ENCODE measurements at places on chromosomes 16 and 17.

DNA sequence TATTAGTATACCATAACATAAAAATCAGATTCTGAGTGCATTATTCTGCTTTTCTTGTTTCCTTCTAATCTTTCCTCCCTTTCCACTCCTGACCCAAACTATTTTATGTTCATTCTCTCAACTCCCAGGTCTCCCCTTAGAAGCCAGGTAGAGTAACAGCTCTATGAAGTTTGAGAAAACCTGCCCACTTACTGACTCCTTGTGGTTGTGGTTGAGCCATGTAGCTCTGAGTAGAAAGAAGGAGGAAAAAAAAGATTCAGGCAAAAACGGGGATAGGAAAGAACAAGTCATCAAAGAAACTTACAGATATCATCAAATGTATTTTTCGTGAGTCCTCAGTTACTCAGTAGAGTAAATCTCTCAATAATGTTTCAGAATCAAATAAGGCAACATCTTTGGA is 216.7 kb downstream of the PMP22 start:
- DNase-seq = no peak

- no peak for DNase-seq
Measured at GRCh38 chr17:9907131-9907530, 2.1 kb upstream of the RCVRN start.

GRCh38 chr17:796609-797008 is 14.5 kb downstream of the MRM3 start:
- no peak for DNase-seq

GRCh38 chr17:38967290-38967738 is at the start of gene FBXO47:
TSS of gene FBXO47 (minus strand) at chr17:38967403. CDS start at chr17:38963025, 4,378 bp downstream.
- DNase-seq = no peak

- DNase-seq = no peak
Measured at GRCh38 chr17:60514500-60514899, 11.5 kb downstream of the APPBP2 start.

- DNase-seq = no peak
Measured at GRCh38 chr16:70687102-70687511, 1.3 kb upstream of the MTSS2 start.

- DNase-seq = no peak
Measured at GRCh38 chr17:74603037-74603635, 11.1 kb upstream of the CD300LD start.

GRCh38 chr17:36092230-36092629 is 2.3 kb upstream of the CCL3 start:
- DNase-seq = no peak

DNA sequence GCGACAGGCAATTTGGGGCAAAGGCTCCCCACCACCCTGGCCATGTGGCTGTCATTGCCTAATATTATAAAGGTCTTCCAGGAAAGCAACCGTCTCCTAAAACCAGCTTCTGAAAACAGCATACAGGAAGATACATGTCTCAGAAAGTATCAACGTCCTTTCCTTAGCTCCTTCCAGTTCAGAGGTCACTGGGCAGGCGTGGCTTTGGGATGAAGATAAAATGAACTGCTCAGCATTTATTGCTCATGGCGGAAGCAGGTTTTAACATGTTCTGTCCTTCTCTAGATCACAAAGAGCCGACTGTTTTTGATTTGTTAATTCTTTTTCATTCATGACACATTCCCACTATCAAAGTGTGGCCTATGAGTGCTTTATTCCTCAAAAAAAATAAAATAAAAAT is 8.0 kb downstream of the CFAP20 start:
- DNase-seq = no peak

DNA sequence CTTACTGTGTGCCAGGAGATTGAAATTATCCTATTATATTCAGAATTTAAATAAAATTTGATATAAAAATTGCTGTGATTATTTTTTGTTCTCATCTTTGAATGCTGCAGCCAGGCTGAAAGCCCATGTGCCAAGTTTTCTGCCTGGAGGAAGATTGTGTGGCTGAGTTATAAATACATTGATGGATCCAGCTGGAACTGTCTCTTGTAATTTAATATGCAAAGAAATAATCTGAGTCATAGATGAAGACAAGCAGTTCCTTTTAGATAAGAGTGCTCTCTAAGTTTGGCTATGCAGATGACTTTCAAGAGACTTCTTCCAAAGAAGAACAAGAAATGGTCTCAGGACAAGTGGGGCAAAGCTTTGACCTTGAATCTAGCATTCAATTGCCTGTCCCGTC is 871.0 kb downstream of the CDH11 start:
- no peak for DNase-seq

DNA sequence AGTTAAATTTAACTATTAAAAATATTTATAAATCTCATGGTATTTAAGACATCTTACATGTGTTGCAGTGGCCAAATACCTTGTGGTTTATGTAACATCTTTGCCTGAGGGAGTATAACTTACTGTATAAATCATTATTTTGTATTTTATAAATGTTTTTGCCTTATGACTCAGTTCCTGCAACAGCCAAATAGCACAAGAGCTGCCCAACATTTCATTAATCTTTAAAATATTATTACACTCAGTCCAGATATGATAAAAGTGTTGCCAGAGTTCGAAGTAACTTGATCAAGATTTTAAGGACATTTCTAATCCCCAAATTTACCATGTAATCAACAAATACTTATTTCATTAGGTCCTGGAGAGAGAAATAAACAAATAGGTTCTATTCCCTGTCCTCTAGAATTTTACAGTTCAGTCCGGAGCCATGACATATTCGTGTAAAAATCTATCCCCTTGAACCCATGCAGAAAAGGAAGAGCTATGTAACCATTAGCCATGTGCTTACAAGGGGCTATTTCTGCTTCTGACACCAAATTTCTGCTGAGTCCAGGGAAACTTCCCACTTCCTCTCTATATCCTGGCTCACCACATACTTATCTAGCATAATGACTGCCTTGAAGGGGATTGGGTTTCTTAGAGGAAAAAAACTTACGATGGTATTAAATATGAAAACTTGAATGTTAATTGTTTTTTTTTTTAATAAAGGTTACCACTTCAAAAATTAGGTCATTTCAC is 44.0 kb downstream of the IRX6 start:
- no peak for DNase-seq

DNA sequence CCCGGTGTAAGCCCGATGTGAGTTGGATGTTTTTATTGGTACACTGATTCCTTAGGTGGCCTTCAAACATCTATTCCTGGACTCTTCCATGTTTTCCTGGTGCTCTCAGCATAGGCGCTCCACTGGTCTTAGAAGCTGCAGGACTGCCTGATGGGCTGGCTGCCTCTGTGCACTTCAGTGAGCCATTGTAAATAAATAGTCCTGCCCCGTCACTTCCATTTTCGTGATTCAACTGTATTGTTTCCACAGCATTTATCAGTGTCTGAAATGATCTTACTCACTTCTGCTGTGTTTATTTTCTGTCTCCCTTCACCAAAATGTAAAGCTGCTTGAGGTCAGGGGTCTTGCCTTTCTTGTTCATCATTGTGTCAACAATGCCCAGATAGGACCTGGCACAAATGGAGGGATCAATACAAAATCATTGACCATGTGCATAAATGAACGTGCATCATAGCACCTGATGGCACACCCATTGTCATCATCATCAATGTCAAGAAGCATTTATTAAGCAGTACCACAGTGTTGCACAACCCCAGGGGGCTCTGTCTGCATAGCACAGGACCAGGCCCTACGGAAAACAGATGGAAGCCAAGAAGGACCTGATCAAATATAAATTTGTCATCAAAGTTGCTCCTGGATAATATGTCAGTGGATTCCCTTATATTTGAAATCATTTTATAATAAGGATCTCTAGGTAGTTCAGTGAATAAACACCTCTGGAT is 66.6 kb upstream of the CPHXL start:
- no peak for DNase-seq

- no peak for DNase-seq
Measured at GRCh38 chr17:63029541-63029940, 63.5 kb downstream of the TANC2 start.

GRCh38 chr17:40903129-40903847 is 18.2 kb upstream of the KRT20 start:
- DNase-seq = no peak

- DNase-seq = no peak
Measured at GRCh38 chr17:33258296-33258695, 34.8 kb downstream of the ASIC2 start.

DNA sequence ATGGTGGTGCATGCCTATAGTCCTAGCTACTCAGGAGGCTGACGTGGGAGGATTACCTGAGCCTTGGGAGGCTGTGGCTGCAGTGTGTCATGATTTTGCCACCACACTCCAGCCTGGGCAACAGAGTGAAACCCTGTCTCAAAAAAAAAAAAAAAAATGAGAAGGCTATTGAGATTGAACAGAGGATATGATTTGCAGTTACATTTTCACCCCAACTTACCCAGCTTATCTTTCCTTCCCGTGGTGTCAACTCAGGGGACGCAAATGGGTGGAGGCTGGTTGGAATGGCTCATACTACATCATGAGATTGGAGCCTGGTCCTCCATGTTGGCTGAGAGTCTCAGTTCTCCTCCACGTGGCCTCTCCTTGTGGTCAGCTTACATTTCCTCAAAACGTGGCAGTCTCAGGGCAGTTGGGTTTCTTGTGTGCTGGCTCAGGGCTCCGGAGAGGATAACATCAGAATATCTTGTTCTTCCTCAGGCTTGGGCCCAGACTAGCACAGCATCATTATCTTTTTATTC is 17.2 kb upstream of the NSMCE1 start:
- DNase-seq = no peak

DNA sequence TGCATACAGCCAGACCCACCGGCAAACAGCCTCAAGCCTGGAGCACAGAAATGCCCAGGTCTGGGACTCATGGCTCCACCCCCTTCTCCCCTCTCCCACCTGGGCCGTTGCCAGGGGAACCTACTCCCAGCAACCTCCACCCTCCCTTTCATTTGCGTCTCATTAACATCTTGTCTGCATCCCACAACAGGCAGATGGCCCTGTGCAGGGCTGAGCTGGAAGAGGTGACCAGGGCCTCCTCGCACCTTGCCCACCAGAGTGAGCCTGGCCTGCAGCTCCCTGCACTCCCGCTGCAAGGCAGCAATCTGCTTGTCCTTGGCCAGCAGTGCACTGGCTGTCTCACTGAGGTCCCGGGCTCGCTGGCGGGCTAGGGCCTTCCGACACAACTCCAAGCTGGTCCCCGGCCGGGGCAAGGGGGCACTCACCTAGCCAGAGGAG is 3.3 kb downstream of the TSPOAP1 start:
- no peak for DNase-seq

DNA sequence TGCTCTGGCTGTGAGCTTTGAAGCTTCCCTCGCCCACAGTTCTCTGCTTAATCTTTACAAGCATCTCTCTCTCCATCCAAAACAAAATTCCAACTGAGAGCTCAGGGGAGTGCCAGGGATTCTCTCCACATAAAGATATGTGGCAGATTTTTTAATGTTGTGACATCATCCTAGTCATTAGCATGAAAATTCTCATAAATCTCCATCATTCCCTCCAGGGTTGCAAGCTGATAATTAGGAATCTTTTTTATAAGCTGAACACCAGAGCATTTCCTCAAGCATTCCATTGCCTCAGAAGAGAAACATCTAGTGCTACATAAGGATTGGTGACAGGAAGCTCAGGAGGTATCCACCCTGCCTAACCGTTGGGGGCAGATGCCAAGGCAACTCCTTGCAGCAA is 82.4 kb upstream of the DNAH9 start:
- DNase-seq = no peak

- no peak for DNase-seq
Measured at GRCh38 chr16:70470927-70471341, 16.5 kb downstream of the FCSK start.

DNA sequence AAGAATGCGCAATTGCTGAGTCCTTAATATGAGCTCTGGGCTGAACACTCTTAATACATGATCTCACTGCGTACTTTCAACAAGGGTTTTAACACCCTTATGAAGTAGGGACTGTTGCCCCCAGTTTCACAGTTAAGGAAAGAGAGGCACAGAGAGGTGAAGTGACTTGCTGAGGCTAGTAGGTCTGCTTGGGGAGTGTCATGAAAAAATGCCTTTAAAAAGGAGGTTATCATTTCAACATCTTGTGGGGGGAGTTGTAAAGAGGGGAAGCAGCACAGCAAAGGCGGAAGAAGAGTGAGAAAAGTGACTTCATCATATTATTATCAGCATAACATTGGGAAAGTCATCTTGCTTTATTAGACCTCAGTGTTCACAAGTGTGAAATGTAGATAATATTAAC is 2.1 kb downstream of the CCL4L2 start:
- no peak for DNase-seq

- no peak for DNase-seq
Measured at GRCh38 chr17:47785538-47786123, 36.0 kb downstream of the OSBPL7 start.

- no peak for DNase-seq
Measured at GRCh38 chr16:46687486-46687885, 1.5 kb downstream of the VPS35 start.

GRCh38 chr16:85781695-85782370 is 17.5 kb downstream of the EMC8 start:
- no peak for DNase-seq

- no peak for DNase-seq
Measured at GRCh38 chr17:76642032-76642561, 1.5 kb downstream of the ST6GALNAC1 start.

GRCh38 chr17:83123896-83124801 is 44.7 kb downstream of the METRNL start:
- no peak for DNase-seq

GRCh38 chr16:81639348-81639747 is 139.7 kb upstream of the PLCG2 start:
- no peak for DNase-seq

- peak; percentile 38 for DNase-seq
Measured at GRCh38 chr16:75073545-75074303, 42.9 kb downstream of the LDHD start.

DNA sequence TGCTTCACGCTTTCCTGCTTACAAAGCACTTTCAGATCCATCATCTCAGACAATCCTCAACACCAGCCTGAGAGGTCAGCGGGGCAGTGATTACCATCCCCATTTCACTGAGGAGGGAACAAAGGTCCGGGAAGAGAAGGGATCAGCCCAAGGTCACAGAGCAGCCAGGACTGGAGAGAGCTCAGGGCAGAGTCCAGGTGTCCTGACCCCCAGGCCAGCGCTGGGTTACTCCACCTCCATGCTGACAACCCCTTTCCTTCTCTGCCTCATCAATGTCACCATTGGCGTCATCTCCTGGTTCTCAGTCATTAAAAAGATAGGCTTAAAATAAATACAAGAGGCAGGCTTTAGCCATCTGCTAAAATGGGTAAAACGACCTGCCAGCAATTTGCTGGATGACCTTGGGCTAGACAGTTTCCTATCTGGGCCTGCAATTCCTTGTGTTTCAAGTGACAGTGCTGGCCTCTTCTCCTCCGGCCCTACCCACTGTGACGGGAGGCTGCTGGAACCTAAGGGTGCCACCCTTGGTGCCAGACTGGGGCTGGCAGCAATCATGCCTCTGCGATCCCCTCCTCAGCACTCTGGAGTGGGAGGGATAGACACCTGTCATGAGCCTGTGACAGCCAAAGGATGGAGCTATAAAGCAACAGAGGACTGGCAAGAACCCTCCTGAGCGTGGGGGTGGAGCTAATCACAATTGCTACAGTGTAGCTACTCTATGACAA is 79.5 kb upstream of the CCL1 start:
- DNase-seq = no peak

- DNase-seq = no peak
Measured at GRCh38 chr17:75063626-75064025, 16.6 kb downstream of the KCTD2 start.

All from KG1 (cell line).